NCI-H1105 (cell line): ENCODE measurements at places on chromosomes 6 and 20.
A peak's percentile ranks its signal among the peaks of the same experiment; 100 is the strongest.

GRCh38 chr6:150347845-150348244 lies 21.0 kb upstream of the IYD start:
- DNase-seq, result no peak

GRCh38 chr6:56259234-56260077 lies 12.1 kb upstream of the COL21A1 start:
- peak; percentile 73 for DNase-seq

DNA sequence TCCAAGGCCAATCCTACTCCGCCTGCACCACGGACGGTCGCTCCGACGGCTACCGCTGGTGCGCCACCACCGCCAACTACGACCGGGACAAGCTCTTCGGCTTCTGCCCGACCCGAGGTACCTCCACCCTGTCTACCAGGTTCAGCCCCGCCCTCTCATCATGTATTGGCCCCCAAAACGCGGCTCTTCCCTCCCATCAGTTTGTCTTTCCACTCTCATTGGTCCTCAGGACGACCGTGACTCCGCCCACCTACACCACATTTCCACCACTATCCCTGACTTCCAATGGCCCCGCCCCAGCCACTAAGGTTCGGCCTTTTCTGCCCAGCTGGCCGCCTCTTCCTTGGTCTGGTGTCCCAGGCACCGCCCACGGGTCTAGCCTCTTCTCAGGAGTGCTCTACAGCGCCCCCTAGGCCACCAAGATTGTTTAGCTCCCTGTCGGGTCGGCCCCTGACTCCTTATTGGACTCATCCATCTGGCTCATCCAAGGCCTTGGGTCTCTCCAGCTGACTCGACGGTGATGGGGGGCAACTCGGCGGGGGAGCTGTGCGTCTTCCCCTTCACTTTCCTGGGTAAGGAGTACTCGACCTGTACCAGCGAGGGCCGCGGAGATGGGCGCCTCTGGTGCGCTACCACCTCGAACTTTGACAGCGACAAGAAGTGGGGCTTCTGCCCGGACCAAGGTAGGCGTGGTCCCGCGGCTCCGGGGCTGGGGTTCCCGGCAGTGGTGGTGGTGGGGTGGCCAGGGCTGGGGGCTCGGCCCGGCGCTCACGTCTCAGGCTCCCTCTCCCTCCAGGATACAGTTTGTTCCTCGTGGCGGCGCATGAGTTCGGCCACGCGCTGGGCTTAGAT lies 3.1 kb downstream of the MMP9 start:
- no peak for DNase-seq

DNA sequence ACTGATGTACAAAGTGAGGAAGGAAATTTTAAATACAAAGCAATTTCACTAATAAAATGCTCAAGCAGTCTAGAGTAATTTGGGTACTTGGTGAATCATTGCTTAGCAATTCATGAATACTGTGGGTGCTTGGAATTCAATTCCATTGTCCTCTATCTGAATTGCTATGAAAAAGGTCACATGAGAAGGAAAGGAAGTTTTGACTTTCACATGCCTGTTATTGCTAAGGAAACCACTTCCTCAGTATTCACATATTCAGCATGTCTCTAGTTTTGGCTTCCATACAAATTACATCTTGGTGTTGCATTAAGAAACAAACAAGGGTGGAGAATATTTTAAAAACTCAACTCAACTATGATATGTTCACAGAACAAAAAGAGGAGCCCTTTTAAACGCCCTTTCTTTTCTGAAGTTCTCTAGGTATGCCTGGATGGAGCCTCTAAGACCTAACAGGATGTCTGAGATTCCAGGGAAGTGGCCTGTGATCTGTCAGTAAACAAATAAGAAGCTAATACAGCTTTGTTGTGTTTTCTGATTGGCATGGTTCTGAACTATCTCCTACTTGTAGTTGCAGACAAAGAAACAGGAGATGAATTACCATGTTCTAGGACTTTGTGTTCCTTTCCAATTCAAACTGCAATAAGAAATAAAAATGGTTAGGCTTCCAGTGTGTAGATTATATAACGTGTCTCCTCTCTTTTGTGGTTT lies 190.4 kb downstream of the OGFRL1 start:
- no peak for DNase-seq

GRCh38 chr20:890666-891057 lies 25.5 kb downstream of the ANGPT4 start:
- no peak for DNase-seq

GRCh38 chr6:89432875-89433251 lies at the start of gene ANKRD6:
TSS of gene ANKRD6 (plus strand) at chr6:89433152. CDS start at chr6:89566977, 133,825 bp downstream.
- DNase-seq, result peak; percentile 76

- no peak for DNase-seq
Measured at GRCh38 chr6:33949877-33950435, 146.2 kb upstream of the MLN start.

- no peak for DNase-seq
Measured at GRCh38 chr20:40692240-40693011, 3.4 kb upstream of the MAFB start.

GRCh38 chr20:21099751-21100577 lies 6.2 kb downstream of the LINC00237 start:
- DNase-seq, result no peak

- peak; percentile 23 for DNase-seq
Measured at GRCh38 chr6:29589423-29590048, 4.6 kb downstream of the OR2H2 start.

DNA sequence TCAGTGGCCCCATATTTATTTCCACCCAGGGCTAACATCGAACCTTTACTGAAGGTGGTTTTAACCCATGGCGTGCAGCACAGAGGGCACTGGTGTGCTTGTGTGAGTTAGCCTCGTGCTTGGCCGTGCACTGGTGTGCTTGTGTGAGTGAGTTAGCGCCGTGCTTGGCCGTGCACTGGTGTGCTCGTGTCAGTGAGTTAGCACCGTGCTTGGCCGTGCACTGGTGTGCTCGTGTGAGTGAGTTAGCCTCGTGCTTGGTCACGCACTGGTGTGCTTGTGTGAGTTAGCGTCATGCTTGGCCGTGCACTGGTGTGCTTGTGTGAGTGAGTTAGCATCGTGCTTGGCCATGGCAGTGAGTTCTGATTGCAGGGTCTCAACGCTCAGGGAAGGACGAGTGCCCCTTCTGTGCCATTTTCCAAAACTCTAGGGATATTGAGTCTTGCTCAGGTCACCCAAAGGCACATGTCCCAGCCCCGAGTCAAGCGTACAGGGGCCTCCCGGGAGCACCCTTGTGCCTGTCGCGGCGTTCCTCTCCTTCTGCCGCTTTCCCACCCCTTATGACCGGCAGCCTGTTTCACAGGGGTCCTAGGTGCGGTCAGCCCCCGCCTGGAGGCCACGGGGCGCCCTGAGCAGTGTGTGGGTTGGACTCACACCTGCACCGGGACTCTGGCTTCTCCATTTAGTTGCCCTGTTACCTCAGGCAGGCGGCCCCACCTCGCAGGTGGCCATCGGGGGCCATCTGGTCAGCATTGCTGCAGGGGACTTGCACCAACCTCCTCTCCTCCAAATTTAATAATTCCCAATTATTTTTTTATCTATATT lies 399.1 kb downstream of the CDH4 start:
- DNase-seq, result no peak

DNA sequence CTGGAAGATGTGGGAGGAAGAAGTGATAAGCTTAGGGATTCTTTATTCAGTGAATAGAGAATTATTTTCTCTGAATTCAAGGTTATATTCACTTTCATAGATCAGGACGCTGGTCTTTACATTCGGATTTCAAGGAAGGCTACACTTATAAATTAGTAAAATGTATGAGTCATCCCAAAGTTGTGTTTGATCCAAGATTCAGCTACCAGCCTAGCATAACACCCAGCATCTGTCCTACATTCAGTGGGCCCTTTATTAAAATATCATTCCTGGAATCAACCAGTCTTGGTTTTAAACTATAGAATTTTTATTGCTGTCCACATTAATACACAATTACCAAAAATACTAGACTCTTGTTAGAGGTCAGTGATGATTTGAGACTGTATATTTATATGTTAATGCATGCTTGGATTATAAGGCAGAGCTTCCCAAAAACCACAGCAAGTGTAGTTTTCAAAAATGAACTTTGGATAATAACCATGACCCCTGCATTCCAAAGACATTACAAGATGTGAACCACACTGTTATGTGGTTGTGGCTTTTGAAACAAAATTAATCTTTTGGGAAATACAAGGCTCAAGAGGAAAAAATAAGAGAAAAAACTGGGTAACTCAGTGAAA lies 210.7 kb upstream of the CNR1 start:
- DNase-seq, result no peak

GRCh38 chr6:168536665-168537539 lies 95.9 kb downstream of the SMOC2 start:
- no peak for DNase-seq

- DNase-seq, result peak; percentile 42
Measured at GRCh38 chr6:118580585-118581419, 32.7 kb downstream of the PLN start.
